ENCODE measurements at places on chromosomes 4 and X.

DNA sequence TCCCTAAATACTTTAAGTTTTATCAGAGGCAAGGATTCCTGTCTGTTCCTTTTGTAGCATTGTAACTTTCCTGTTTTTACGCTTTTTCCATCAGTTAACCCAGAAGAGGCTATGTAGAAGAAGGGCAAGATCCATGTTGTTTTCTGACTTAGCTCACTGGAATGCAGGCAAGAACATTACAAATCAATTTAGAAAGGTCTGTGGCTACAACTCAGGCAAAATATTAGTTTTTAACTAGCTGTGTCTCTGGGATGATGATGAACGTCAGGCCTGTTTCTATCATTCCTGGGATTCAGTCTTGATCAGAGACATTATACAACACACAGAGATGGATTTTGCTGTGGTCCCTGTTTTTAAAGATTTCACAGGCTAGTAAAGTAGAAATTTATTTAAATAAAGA is 813.0 kb upstream of the POU3F4 start:
- no peak for DNase-seq

- DNase-seq: no peak
Measured at GRCh38 chr4:1283711-1284110, 6.0 kb upstream of the MAEA start.

GRCh38 chrX:34426334-34426733 is 230.8 kb downstream of the TMEM47 start:
- DNase-seq: no peak

GRCh38 chr4:18111081-18111480 is 89.5 kb upstream of the LCORL start:
- no peak for DNase-seq

DNA sequence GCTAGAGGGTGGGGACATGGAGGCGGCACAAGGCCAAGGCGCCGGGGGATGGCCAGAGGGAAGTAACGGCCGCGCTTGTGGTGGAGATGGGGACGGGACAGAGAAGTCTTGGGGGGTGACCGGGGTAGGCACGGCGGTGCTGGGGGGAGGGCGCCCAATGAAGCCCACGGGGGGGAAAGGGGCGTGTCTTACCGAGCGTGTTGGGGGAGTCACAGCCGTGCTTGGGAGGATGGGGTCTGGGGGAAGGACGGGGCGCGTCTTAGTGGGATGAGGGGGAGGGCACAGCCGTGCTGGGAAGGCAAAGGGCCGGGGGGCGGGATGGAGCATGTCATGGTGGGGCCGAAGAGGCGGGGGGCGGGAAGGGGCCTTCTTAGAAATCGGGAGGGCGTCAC is 952 bp downstream of the ARSD start:
- DNase-seq: no peak

DNA sequence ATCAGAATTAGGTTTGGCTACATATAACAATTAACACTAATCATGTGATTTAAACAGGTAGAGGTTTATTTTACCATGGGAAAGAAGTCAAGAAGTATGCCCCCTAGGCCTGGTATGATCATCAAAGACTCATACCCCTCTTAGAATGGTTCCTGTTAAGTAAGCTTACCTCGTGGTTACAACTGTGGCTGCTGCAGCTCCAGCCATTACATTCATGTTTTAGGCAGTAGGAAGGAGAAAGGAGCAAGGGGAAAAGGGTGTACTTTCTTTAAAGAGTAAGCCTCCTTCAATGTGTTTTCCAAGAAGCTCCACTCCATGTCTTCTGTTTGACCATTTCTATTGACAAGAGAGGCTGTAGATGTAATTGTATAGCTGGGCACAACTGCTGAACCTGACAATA is 94.9 kb upstream of the GATB start:
- no peak for DNase-seq

GRCh38 chr4:2303686-2304320 is 41.9 kb upstream of the MXD4 start:
- no peak for DNase-seq

GRCh38 chr4:112288455-112288854 is 2.8 kb upstream of the TIFA start:
- DNase-seq: no peak

DNA sequence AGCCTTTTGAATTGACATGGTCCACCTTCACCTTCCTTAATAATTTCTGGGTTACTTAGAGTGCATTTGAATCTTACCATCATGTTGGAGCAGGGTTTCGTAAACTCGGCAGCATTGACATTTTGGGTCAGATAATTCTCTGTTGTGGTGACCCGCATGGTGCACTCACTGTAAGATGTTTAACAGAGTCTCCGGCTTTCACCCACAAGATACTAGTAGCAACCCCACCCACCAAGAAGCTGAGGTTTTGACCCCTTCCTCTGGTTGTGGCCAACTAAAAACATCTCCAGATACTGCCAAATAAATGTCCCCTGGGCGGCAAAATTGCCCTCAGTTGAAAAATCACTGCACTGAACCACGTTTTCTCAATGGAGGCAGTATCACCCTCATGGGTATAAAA is 62.7 kb downstream of the CHST7 start:
- DNase-seq: no peak

DNA sequence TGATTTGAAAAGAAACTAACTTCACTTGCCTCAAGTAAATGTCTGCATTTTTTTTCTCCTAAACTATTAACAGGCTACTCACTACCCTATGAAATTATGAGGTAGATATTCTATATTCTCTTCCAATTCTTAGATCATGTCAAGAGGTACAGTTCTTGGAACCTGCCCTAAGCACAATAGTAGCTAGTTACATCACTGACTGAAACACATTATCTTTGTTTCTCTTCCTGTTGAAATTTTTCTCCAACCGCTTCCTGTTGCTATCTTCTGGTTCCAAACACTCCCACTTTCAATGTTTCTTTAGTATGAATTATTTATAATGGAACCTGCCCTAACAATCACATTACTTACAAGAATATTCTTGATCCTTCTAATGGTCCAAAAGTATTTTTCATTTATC is 5.0 kb upstream of the BANK1 start:
- no peak for DNase-seq

DNA sequence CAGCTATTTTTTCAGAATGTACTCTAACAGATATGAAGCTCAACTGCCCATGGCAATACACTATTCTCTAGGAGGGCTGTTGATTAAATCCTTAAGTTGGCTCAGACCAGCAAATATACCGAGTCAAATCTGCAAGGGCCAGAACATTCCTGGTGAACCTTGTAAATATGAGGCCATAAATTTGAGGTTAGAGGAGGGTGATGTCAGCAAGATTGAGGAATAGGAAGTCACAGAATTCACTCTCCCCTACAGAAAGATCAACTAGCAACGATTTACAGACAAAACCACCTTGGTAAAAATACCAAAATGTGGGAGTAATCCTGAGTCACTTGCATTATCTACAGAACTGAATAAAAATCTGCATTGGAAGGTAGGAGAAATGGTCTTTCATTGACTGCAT is 399.3 kb downstream of the GPM6A start:
- DNase-seq: no peak

GRCh38 chrX:139091066-139091465 is 379.5 kb upstream of the FGF13 start:
- no peak for DNase-seq

DNA sequence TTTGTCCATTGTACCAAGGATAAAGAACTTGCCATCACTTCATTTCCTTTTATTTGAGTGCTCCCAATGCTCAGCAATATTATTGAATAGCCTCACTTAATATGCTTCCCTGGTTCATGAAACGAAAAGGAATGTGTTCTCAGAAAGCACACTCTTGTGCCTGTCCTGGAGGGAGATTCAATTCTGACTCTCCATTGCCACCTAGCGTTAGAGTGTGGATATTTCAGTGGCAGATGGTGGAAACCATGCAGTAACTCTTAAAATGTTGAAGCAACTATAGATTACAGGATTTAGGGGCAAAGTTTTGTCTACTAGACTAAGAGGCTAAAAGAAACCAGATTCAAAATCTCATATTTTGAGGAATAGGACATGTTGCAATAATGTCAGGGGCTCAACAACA is 36.0 kb downstream of the GAB3 start:
- DNase-seq: peak; percentile 67

- no peak for DNase-seq
Measured at GRCh38 chrX:132749406-132749805, 209.0 kb downstream of the HS6ST2 start.

DNA sequence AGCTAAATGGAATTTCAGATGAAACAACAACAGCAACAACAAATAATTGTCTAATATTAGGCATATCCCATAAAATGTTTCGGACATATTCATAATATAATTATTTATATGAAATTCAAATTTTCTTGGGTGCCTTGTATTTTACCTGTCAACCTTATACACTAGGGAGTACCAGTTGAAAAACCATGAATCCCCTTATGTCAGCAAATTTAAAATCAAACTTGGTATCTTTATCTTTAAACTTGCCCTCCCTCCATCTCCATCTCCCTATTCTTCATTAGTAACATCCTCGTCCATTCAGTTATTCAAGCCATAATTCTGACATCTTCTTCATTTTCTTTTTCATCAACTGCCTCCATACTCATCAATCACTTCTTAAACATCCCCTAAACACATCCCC is 974.5 kb upstream of the HS3ST1 start:
- no peak for DNase-seq

DNA sequence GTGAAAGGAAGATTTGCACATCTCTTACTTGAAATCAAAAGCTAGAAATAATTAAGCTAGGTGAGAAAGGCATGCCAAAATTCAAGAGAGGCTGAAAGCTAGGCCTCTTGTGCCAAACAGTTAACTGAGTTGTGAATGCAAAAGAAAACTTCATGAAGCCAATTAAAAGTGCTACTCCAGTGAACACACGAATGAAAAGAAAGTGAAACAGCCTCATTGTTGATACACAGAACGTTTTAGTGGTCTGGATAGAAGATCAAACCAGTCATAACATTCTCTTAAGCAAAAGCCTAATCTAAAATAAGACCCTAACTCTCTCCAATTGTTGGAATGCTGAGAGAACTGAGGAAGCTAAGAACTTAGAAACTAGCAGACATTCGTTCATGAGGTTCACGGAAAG is 122.3 kb downstream of the UNC5C start:
- no peak for DNase-seq

- DNase-seq: no peak
Measured at GRCh38 chr4:40747207-40747835, 2.4 kb upstream of the NSUN7 start.

GRCh38 chr4:161132715-161133425 is 1030.9 kb downstream of the FSTL5 start:
- no peak for DNase-seq

DNA sequence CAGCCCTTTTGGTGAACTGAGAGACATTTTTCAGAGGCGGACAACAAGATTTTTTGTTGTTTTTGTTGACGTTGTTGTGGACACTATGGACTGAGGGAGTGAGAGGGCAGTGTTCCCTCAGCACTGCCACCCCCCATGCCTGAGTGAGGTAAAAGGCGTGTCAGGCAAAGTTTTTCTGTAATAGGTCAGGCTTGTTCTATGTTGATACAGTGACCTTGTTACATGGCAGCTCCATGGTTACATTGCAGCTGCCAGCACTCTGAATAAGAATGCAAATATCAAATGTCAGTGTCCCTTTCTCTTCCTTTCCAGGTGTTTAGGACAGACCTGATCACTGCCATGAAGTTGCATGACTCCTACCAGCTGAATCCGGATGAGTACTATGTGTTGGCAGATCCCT is 36.6 kb downstream of the JADE1 start:
- DNase-seq: no peak

GRCh38 chr4:174521800-174522182 is 497 bp downstream of the HPGD start:
- no peak for DNase-seq

DNA sequence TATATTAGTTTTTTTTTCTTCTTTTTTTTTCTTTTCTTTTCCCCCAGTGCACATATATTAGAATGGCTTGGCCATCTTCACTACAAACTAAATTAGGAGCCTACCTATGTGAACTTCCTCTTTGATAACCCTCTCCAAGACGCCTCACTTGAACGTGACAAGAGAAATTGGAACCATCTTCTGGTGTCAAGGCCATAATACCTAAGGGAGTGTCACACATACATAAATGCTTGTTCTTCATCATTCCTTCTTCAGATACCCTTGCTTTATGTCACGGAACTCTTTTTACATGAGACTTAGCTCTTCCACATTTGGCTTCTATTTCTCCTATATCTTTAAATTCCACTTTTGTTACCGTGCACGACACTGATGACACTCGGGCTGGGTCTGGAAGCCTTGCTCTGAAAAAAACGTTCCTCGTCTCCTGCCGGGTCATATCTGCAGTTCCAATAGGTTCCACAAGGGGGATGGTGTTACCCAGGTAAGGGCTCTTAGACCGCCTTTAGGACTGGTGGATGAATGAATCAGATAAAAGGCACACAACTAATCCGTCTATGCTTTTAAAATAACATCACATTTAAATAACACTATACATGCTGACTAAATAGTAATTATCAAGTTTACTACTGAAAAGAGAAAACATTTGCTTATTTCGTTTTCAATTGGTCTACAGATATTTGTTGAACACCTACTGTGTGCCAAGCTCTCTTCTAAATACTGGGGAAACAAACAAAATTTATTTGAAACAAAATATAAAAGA is 19.9 kb downstream of the DGAT2L6 start:
- DNase-seq: peak; percentile 60

DNA sequence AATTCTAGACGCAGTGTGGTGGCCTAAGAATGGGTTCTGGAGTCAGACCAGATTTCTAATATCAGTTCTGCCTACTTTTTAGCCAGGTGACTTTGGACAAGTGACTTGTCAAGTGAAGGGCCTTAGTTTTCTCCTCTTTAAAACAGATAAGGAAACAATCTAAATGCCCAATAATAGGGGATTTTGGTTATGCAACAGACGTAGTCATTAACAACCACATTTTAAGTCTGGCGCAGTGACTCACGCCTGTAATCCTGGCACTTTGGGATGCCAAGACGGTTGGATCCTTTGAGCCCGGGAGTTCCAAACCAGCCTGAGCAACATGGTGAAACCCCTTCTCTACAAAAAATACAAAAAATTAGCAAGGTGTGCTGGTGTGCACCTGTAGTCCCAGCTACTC is 2.1 kb upstream of the ZMYM3 start:
- no peak for DNase-seq

DNA sequence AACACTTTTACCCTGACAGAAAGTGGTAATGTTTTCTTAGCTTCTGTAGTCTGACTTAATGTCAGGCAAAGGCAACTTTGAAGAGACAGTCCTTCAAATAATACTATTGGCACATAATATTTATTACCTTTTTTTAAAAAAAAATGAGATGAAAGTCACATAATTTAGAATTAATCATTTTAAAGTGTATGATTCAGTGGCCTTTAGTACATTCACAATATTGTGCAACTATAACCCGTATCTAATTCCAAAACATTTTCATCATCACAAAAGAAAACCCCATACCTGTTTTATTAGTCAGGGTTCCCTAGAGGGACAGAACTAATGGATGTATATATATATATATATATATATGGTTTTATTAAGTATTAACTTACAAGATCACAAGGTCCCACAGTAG is 94.8 kb upstream of the TEX13A start:
- DNase-seq: no peak

DNA sequence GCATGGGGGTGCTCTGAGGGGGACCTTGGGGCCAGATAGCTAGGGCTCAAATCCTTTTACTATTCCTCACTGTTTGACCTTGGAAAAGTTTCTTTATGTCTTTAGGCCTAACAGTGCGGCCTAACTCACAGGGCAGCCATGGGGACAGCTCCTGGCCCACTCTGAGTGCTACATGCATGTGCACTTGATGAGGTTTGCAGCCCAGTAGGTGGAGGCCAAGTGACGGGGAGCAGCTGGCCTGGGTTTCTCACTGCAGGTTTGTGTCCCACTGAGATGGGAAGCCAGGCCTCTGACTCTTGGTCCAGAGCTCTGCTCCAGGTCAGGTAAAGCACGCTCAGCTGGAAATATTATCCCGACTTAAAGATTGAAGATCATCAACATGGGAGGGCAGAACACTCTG is 102.8 kb downstream of the SLC2A9 start:
- DNase-seq: no peak

GRCh38 chrX:42079968-42080367 is 156.6 kb upstream of the CASK start:
- DNase-seq: no peak
